Retinal pigment epithelial cell (primary cell): ENCODE measurements at places on chromosomes 13 and 19.

GRCh38 chr19:53927739-53928138 lies 18.7 kb downstream of the CACNG7 start:
- peak; percentile 19 for DNase-seq

DNA sequence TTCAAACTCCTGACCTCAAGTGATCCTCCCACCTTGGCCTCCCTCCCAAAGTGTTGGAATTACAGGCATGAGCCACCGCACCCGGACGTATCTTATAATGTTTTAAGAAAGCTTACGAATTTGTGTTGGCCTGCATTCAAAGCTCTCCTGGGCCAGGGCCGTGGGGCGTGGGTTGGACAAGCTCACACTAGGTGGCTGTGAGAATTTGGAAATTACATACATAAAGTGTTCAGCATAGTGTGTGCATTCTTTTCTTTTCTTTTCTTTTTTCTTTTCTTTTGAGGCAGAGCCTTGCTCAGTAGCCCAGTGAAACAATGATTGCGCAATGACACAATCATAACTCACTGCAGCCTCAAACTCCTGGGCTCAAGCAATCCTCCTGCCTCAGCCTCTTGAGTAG lies 2.6 kb downstream of the ZSWIM4 start:
- no peak for DNase-seq

DNA sequence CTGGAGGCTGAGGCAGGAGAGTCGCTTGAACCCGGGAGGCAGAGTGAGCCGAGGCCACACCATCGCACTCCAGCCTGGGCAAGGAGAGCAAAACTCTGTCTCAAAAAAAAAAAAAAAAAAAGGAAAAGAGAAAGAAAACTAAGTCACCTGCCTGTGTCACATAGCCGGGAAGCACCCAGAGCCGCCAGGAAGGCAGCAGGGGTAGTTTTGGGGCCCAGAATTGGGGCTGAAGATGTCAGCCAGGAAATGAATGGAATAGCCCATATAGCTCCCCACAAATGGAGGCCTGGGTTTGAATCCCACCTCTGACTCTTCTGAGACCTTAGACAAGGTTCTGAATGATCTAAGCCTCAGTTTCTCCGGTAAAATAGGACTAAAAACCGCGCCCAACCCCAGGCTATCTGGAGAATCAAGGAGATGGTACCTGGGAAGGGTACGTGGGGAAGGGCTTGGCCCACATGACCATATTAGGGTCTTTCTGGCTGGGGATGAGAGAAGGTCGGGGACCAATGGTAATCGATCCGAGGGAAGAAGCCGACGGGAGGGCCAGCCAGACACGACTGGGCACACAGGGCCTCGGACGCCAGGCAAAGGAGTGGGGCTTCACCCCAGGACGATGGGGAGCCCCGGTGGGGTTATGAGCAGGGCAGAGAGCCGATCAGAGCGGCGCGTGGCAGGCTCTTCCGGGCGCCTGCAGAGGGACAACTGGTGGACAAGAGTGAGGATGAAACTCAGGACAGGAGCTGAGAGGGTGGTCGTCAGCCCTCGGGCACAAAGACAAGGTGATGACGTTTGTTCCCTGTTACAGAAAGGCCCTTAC lies 14.4 kb downstream of the CCDC124 start:
- DNase-seq, result no peak

DNA sequence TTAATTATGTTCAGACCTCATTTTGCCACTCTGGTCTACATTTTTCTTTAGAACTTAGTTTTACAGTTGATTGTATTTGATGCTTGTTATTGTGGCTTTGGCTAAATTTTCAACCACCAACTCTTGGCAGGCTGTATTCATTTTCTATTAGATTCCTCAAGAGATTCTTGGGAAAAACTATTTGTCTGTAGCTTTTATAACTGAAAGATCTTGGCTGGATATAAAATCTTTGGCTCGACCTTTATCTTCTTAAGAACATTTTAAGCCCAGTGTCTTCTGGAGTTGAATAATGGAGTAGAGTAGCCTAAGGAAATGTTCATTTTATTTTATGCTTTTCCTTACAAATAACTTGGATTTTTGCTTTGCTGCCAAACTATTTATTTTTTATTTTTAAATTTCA lies 848.5 kb downstream of the PCDH17 start:
- no peak for DNase-seq

DNA sequence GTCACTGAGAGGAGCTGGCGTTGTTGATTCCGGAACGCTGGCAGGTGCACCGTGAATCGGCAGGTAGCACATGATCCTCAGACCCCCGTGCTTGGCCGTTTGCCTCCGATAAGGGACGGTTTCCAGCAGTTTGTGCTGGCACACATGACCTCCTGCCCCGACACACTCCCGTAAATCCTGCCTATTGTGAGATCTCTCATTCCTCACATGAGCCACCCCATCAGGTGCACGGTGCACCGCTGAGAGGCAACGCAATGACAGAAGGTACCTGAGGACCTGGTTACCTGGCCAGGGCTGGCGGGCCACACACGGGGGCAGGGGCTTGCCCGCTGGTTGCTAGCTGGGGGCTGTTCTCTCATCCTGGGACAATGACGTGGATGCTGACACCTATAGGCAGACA lies 2.1 kb upstream of the ADPRHL1 start:
- DNase-seq, result no peak

GRCh38 chr19:11019824-11020223 lies 59.0 kb downstream of the SMARCA4 start:
- no peak for DNase-seq

DNA sequence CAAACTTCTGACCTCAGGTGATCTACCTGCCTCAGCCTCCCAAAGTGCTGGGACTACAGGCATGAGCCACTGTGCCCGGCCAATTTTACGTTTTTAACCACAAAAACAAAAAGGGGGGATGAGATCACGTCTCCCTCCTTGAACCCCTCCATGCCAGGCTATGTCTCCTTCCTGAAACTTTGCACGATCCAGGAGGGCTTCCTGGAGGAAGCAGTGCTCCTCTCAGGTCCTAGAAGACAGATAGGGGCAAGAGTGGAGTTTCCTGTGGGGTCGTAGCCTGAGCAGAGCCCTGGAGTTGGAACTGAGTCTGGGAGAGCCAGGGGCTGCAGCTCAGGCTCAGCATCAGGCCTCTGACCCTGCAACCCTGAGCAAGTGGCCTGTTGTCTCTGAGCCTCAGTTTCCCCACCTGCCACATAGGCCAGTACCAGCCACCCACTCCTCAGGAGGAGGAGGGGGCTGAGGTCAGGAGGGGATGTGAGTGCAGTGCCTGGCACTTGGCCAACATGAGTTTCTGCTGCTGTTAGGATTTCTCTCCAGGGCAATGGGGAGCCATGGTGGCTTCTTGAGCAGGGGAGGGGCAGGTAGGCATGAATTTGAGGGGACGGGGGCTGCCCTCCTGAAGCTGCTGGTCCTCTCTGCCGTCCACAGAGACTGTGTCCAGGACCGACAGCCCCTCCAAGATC lies 16.0 kb downstream of the APBA3 start:
- DNase-seq, result no peak

GRCh38 chr13:45607931-45608330 lies 7.6 kb downstream of the ERICH6B start:
- DNase-seq, result no peak

- no peak for DNase-seq
These were observed 847.2 kb upstream of the GPC6 start for GRCh38 chr13:92379371-92379770.

GRCh38 chr13:33636955-33637670 lies 180.8 kb upstream of the RFC3 start:
- no peak for DNase-seq

- DNase-seq, result no peak
These were observed 11.9 kb upstream of the SEMA6B start for GRCh38 chr19:4571305-4571917.

GRCh38 chr13:38341149-38341692 lies 8.4 kb upstream of the UFM1 start:
- no peak for DNase-seq

GRCh38 chr13:111423168-111423785 lies 102.8 kb downstream of the TEX29 start:
- DNase-seq, result no peak

- DNase-seq, result no peak
These were observed 4.2 kb downstream of the PGPEP1 start for GRCh38 chr19:18344582-18344950.

GRCh38 chr19:46155237-46155636 lies 7.2 kb downstream of the IGFL2 start:
- DNase-seq, result no peak

- peak; percentile 79 for DNase-seq
These were observed at the start of gene GPC6 for GRCh38 chr13:93226623-93227279. Gene GPC6 (plus strand): TSS chr13:93226807.

- no peak for DNase-seq
These were observed 37.0 kb downstream of the RUBCNL start for GRCh38 chr13:46350003-46350402.

GRCh38 chr19:3932931-3933810 lies at the start of gene NMRK2:
Gene NMRK2 (plus strand): TSS chr19:3933069. CDS start chr19:3933672, 603 bp downstream.
- DNase-seq, result no peak

DNA sequence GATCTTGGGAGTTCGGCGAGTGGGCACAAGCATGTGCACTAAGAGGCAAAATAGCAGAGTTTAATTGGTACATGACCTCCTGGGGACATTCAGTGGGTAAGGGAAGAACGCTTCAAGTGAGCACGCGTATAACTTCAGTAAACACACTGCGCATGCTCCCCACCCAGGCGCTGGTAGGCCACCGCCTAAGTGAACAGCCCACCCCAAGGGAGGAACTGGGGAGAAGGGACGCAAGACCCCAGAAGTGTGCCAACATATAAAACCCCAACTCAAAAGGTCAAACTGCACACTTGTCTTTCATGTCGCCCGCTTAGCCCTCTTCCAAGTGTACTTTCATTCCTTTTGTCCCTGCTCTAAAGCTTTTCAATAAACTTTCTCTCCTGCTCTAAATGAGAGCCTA lies 10.5 kb upstream of the NTN5 start:
- no peak for DNase-seq

GRCh38 chr13:37617173-37617572 lies 18.6 kb upstream of the POSTN start:
- DNase-seq, result peak; percentile 94

GRCh38 chr13:21895779-21896178 lies 224.9 kb downstream of the FGF9 start:
- DNase-seq, result no peak
